ENCODE measurements at places on chromosomes 6 and 20.

- no peak for DNase-seq
Observed at GRCh38 chr20:48949304-48950170, 28.0 kb downstream of the ARFGEF2 start.

DNA sequence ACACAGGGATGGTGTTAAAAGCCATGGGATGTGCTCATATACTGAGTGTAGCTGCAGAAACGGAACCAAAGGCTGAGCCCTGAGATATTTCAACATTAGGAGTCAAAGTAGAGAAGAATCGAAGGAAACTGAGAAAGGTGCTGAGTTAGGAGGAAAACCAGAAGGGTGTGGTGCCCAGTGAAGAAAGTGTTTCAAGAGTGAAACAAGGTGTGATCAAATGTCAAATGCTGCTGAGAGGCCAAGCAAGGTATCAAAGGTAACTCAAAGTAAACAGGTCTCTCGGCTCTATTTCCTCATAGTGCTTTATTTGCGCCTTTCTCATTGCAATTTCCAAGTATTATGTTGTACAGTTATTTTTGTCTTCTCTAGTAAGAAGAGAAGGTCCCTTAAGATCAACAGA, 94.1 kb downstream of the PRDM1 start:
- no peak for DNase-seq

DNA sequence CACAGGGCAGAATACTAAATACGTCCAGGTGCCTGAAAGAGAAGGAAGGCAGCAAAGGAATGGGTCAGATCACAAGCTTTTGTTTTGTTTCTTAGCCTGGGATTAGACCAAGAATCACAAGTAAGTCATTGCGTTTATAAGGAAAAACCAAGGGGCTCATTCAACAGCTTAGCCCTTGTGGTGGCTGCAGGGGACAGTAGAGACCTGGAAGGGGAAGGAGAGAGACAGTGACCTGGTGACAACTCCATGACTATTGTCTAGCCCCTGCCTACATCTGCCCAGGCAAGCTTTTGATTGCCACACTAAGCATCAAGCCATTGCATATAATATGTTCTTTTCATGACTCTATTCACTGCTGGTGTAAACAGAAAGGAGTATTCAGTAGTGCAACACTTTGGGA, 30.2 kb upstream of the TBC1D7 start:
- DNase-seq = no peak

DNA sequence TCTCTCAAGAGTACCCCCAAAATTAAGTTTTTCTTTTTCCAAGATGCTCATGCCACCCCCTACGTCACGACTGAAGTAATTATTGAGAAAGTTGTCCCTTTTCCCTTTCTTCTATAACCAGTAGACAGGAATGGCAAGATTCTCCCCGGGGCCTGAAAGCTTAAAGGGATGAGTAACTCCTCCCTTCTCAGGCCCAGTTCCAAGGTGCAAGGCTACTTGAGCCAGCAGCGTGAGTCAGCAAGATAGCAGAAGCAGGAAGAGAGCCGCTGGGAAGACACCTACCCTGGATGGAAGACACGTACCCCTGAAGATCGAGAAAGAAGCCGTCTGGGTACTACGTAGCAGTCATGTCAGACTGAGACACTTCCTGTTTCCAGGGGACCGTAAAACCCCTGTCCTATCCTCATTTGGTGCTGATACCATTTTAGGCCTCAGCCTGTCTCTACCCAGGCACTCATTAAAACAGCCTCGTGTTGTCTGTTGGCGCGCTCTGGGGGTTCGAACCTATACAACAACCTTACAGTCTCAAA, 241.0 kb downstream of the ADGRG6 start:
- no peak for DNase-seq

- DNase-seq = no peak
Observed at GRCh38 chr6:101402622-101403031, 9.1 kb downstream of the GRIK2 start.

DNA sequence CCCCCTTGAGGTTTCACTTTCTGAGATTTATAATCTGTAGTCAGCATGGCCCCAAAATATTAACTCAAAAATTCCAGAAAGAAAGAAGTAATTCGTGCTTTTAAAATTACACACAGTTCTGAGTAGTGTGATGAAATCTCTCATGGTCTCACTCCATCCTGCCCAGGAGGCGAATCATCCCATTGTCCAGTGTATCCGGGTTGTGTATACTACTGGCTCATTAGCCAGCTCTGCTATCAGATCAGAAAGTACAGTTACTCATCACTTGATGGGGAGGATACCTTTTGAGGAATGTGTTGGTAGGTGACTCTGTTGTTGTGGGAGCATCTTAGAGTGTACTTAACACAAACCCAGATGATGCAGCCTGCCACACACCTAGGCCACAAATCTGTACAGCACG, 65.2 kb downstream of the CDC5L start:
- no peak for DNase-seq

DNA sequence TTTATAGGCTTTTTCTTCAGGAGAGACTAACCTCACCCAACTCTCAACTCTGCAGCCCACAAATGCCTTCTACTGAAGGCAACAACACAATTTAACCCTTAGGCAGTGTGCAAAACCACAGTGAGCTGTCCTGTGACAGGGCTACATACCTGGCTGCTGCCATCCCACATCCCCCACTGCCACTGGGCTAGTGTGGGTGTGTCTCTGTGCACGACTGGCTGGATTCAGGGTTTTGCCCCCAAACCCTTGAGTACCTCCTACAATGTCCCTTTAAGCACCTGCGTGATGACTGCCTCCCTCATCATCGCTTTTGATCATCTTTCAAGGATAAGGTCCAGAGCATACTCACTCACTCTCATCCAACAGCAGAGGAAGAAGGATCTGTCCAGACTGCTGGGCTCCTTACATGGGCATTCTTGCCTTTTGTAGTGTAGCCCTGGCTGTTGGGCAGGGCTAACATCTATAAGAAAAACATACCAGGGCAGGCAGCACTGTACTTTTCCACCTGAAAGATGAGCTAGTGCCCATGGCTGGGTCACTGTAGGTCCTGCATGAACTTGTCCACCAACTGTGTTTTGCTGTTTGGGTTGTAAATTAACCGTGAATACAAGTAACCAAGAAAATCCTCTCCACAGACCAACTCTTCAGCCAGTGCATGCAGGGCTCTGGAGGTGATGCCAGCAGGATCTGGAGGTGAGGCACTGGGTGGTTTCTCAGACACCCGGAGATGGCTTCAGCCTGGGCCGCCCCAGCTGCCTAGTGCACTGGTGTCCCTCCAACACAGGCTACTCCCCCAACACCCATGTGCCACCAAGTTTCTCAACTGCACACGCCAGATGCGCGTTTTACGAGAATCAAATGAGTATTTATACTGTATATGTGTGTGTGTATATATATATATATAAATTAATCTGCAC, 45.2 kb downstream of the PLCG1 start:
- DNase-seq = no peak

DNA sequence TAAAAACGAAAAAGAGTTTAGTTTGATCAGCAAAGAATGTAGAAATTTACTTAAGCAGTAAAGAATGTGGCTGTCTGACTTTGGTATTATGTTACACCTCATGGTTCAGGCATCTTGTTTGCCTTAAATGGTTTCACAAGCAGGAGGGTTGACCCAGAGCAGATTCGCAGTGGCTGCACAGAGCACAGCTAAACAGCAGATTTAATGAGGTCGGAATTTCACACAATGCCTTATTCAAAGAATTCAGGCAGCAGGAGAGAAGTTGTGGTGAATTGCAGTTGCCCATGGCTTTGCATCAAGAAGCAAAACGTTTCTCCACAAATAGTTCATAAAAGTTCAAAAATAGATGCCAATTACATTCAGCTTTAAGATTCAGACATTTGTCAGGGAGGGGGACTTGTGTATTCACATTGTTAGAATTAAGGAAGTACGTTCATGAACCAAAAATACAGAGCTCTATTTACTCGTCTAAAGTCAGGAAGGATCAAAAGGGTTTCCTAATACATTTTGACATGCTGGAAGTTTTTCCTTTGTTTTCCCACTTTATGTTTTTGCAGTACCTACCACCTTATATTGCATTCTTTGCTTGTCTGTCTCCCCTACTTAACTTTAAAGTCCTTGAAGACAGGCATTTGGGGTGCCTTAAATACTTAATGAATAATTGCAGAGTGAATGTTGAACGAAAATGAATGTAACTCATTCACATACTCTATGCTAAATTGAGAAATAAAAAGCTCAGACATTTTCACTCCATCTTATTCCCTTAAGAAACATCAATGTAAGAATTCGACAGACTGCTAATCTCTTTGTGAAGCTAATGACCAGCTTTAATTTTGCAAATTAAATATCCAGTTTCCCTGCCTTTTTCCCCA, 1163.6 kb upstream of the CITED2 start:
- no peak for DNase-seq

DNA sequence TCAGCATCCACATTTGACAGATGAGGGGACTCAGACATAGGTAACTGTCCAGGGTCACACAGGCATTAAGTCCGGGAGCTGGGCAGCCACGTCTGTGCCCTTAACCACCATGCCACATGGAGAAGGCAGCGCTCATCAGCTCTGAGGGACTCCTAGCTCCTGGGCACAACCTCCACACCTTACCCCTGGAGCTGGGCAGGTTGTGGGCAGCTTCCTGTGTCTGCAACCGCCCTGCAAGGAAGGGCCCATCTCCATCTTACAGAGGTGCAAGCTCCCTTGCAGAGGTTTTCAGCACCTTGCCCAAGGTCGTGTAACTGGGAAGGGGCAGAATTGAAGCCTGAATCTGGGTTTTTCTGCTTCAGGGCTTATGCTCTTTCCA, 7.9 kb downstream of the CCDC167 start:
- no peak for DNase-seq
